PC-3 (cell line): ENCODE measurements at places on chromosomes 2 and 18. TPM values are rescaled to one million over a fixed set of nuclear protein-coding genes. Genes with fewer than 3 reads are reported as not detected.

GRCh38 chr2:68548396-68548795 lies 81.0 kb downstream of the APLF start:
- no peak overlapping the region for H3K27ac ChIP-seq
- H3K4me3 ChIP-seq: no peak overlapping the region

DNA sequence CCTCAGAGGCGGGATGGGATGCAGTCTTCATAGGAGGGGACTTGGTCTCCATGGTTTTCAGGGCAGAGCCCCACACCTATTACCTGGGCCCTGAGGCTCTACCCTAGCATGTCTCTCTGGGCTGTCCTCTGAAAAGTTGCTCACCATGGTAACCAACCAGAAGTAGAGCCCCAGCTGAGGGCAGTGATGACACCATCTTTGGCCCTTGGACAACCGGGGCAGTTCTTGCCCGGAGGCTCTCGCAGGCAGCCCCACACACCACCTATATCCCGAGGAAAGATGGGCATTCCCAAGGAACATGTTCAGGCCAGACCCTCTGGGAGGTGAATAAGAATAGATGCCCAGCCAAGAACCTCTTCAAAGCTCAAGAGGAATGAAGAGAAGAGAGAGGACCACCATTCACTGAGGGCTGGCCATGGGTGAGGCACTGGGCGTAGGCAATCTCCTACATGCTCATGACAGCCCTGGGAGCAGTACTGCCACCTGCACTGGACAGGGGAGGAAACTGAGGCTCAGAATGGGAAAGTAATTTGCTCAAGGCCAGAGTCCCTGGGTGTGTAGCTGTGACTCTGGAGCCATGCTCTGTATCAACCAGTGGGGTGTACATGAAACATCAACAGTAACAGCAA lies 72.5 kb downstream of the HS1BP3 start:
- DNase-seq: no peak
- no peaks in the 10 kb centered on the region for H3K27me3 ChIP-seq
- H3K36me3 ChIP-seq: no peaks in the 10 kb centered on the region
- peaks cover 50% of the 10 kb centered on the region for H3K4me1 ChIP-seq
- no peak overlapping the region for H3K4me3 ChIP-seq

DNA sequence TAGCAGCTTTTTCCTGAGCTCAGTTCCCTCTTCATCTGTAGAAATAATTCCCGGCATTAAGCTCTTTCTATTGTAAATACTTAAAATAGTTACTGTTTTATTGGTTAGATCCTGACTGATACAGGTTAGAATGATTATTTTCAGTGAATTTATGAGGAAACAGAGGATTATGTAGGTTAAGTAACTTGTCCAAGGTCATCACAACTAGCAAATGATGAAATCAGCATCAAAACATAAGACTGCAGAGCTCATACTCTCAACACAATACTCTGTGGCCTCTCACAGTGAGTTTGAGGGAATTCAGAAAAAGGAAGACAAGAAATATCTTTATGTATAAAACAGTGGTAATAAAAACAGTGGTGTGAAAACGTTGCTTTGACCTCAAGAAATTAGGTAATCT lies 113.2 kb upstream of the DLX2 start:
- no peak overlapping the region for H3K4me3 ChIP-seq
- no peaks in the 10 kb centered on the region for H3K27me3 ChIP-seq
- no peak overlapping the region for H3K27ac ChIP-seq
- no peak for DNase-seq

TRIM43 gene
- total RNA-seq: not detected in 2 replicates

IL37 gene
- 1.6 and 2.6 TPM in 2 replicates for total RNA-seq

ATP6V1C2 gene
- total RNA-seq: 0.40 TPM in 1 of 2 replicates, not detected in the other
